ENCODE measurements at places on chromosomes 5 and 9.

DNA sequence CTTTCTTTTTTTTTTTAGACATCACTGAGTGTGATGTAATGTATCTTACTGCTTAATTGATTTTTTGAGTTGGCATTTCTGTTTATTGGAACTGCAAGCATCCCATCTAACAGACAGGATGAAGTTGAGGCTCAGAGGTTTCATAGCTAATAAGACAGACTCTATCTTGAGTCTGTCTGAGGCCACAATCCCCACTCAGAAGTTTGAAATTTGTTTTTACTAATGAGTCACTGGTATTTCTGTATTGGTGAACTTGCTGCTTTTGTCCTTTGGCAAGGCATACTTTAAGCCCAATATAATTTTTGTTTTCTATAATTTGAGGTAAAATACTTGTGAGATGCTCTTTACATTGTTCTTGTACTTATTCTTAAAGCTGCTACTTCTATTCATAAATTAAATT is 491.2 kb downstream of the PSAT1 start:
- DNase-seq, result no peak

GRCh38 chr9:124415852-124416484 is 726 bp upstream of the PSMB7 start:
- no peak for DNase-seq

DNA sequence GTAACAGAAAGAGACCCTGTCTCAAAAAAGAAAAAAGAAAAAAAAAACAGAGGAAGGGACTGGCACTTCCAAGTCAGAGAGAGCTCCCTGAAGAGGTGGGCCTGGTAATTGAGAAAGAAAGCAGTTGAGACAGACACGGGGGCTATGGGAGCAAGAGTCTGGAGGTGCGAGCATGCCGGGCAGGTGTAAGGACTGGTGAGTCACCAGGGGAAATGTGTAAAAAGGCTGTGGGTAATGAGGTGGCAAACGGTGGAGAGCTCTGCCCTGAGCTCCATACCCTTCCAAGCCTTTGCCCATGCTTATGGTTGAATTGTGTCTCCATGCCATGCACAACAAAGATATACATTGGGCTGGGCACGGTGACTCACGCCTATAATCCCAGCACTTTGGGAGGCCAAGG is 18.0 kb upstream of the JADE2 start:
- no peak for DNase-seq

DNA sequence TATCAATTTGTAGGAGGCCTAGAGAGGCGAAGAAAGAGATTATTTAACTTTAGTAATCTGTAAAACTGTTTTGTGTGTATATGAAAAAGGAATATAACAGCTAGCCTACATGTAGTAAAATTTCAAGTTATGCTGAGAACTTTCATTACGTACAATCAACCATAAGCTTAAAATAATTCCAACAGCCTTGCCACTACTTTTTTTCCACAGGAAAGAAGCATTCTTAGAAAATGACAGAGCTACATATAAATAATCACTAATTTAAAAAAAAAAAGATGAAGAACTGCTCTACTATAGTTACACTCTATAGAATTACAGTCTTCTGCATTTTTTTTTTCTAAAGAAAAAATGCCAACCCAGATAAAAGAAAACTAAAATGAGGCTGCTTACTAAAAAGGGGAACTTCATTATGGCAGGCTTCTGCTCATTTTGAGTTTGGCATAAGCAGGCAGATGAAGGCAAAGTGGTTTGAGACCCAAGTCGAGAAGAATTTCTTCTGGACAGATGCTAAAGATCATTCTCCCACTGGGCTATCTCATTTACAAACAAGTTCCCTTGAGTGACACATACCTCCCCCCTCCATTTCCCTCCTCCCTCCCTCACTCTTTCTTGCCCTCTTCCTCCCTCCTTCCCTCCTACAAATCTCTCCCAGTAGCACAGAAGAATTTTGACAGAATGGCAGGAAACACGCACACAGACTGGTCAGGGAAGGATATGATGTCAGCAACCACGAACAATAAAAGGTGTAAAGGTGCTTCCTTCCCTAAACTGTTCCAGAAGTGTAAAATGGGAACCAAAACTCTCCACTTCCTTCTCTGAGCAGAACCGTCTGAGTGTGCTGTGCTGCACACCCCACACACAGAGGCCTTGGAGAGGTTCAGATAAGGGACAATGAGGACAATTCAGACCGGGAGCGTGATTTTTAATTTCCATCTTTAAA is 56.1 kb downstream of the MEF2C start:
- peak; percentile 37 for DNase-seq

- peak; percentile 67 for DNase-seq
Measured at GRCh38 chr5:52948418-52949076, 40.6 kb upstream of the ITGA2 start.

GRCh38 chr9:6444128-6444527 is 31.1 kb downstream of the UHRF2 start:
- DNase-seq, result no peak

DNA sequence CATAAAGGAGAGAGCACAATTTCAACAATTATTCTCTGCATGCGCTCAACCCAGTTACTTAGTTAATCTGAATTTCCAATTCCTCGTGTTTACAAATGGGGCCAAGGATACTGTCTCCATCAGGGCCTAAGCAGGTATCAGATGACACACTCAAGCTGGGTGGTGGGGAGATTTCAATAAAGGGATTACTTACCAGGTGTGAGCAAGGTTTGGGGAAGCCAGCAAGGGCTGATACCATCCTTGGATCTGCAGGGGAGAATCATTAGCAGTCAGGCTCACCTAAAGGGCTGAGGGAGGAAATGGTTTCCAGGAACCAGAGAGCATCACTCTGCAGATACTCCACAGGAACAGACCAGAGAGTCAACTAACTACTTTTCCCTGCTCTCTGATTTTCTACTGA is 487.1 kb downstream of the NTRK2 start:
- DNase-seq, result no peak

GRCh38 chr5:100303216-100303615 is 232.0 kb upstream of the FAM174A start:
- DNase-seq, result no peak

- peak; percentile 47 for DNase-seq
Measured at GRCh38 chr5:133680830-133681565, 68.7 kb upstream of the FSTL4 start.

DNA sequence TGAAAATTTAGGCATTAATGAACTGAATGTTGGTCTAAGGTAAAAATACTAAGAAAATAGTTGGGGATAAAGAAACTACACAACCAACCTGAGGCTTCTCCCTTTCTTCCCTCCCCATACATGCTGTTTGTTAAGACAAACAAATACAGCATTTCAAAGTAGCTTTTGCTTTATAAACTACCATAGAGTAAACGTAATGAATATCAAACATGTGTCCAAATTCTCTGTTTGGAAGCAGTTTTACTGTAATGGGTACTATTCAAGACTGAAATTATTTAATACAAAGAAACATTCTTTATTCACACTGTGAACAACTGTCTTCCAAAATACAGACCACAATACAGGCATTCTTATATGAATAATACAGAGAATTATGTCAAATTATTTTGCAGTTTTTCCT is 52.0 kb downstream of the SLC44A1 start:
- DNase-seq, result no peak

DNA sequence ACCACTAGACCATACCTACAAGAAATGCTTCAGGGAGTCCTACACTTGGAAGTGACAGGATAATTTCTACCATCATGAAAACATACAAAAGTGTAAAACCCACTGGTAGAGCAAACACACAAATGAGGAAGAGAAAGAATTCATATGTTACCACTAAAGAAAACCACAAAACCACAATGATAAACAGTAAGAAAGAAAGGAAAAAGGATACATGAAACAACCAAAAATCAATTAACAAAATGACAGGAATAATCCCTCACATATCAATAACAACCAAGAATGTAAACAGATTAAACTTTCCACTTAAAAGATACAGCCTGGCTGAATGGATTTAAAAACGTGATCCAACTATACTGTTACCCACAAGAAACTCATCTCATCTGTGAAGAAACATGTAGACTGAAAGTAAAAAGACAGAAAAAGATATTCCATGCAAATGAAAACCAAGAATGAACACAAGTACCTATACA is 83.4 kb downstream of the LPAR1 start:
- no peak for DNase-seq

GRCh38 chr5:84790406-84790805 is 405.7 kb upstream of the EDIL3 start:
- DNase-seq, result no peak

DNA sequence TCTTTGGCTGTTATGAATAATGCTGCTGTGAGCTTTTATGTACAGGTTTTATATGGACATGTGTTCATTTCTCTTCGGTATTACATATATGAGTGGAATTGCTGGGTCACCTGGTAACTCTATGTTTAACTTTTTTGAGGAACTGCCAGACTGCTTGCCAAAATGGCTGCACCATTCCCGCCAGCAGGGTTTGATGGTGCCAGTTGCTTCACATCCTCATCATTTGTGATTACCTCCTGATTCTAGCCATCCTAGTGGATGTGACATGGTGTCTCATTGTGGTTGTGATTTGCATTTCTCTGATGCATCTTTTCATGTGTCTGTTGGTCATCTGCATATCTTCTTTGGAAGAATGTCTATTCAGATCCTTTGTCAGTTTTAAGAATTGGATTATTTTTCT is 10.7 kb downstream of the NANS start:
- DNase-seq, result no peak

GRCh38 chr9:123567013-123567412 is 211.0 kb downstream of the CRB2 start:
- DNase-seq, result no peak
